Central memory CD4-positive, alpha-beta T cell (primary cell): ENCODE measurements at places on chromosomes 4 and X.

DNA sequence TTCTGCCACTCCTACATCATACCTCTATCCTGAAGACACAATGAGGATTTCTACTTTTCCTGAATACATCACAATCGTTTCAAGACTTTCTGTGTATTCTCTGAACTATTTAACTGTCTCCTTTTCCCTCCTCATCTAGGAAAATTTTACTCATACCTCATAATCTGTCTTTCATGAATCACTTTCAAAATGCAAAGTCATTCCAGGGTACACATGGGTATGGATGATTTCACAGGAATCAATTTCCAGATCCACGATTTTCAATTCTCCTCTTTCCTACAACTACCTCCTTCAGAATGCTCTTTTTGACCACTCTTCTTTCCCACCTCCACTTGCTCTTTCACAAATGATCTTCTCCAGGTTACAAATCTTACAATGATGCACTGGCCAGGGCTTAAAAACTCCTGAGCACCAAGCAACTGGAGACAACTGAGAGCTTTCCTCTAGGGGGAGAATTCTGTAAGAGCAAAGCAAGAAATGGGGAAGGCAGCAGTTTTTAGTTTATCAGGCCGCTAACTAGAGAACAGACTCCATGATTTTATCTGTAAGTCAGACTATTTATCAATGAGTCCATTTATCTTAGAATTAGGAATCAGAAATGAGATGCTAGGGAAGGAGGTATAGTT is 116.4 kb downstream of the PPP3CA start:
- no peak for DNase-seq

- no peak for DNase-seq
Observed at GRCh38 chr4:19104176-19104575, 1082.6 kb upstream of the LCORL start.

- no peak for DNase-seq
Observed at GRCh38 chr4:147780137-147780777, 48.4 kb downstream of the ARHGAP10 start.

DNA sequence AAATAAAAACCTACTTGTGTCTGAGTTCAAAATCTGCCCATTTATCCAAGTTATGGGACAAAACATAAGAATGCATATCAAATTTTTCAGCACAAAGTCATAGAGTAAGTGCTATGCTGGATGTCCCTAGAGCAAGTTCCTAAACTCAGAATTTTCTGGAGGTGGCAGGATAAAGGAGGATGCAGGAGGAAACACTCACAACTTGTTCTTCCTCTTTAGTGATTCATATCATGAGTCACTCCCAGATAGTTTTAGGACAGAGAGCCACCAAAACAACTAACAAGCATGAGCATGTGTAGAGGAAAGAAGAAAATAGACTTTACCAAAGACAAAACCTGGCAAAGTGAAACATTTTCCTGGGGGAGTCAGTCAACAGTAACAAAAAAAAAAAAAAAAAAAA is 302.7 kb downstream of the KCTD8 start:
- DNase-seq = no peak

- no peak for DNase-seq
Observed at GRCh38 chr4:6538575-6538974, 36.4 kb upstream of the MAN2B2 start.

DNA sequence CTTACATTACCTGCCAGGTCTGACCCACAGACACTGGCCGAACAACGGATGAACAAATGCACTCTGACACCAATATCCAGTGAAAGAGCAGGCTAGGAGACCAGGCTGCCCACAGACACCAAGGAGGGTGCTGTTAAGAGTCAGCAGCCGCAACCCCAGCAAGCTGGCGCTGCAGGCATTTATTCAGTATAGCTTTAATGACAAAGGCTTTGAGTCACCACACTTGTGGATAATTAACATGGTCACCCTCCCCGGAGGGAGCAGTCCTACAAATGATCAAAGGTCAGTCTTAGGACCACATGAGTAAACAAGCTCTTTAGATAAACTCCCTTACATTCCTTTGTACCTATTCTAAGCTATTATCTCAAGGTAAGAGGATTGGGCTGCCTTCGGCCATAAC is 368.5 kb upstream of the GRID2 start:
- no peak for DNase-seq

DNA sequence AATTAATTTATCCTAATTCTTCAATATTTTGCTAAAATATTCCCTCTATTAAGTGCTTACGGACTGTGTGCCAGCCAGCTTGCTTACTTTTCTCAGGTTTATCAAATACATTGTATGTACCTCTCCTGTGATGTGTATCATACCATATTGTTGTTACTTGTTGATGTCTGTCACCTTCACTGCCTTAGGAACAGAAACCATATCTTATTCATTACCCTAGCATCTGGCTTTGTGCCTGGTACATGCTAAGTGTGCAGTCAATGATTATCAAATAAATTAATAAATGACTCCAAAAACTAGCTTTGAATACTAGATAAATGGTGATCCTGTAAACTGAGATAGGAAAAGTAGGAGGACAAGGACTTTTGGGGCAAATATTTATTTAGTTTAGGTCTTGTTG is 6.9 kb downstream of the CLCN3 start:
- no peak for DNase-seq

- DNase-seq = no peak
Observed at GRCh38 chr4:42454755-42455420, 57.6 kb downstream of the SHISA3 start.

GRCh38 chr4:18007625-18008024 is 13.9 kb downstream of the LCORL start:
- no peak for DNase-seq

DNA sequence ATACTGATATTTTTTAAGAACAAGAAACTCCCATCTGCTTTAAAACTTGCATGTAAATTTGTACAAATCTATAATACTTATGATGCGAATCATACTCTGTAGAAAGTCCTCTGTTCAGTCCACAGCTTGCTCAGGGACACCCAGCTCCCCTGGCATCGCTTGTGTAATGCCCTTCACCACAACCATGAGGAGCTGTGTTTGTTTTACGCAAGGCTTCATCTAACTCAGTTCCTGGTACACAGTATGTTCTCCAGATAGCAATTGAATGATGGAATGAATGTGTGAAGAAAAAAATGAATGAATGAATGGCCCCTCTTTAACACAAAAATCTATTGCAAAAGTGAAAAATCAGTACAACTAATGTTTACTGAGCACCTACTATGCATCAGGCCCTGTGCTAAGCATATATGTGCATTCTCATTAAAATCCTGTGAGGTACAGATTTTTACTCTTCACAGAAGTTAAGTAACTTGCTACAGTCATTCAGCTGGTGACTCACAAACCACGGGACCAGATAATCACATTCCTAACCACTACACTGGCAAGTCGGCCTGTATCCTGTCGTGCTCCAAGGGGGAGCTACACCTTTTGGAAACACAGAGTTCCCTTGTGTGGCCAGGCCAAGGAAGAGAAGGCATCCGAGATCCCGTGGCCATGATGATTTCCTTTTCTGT is 58.7 kb upstream of the KDR start:
- no peak for DNase-seq

GRCh38 chr4:17068891-17069290 is 170.4 kb upstream of the LDB2 start:
- DNase-seq = no peak

DNA sequence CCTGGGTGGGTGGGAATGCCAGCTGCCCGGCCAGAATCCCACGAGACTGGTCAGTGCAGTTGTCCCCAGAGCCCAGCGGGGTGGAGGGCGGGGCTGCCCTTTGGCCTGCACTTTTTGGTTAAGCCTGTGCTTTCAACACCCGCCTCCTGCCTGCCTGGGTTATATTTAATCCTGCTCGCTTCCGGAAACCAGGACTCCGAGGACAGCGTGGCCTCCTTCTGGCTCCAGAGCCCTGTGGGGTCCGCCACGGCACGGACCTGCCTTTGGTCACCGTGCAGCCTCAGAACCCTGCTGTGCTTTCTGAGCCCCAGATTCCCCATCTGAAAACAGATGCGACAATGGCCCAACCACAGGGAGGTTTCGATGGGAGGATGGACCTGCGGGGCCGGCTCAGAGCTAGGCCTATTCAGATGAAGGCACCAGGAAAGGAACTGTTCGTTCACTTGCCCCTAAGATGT is 29.4 kb upstream of the KIAA0232 start:
- no peak for DNase-seq

GRCh38 chr4:37873386-37873785 is 17.5 kb upstream of the TBC1D1 start:
- DNase-seq = no peak

- DNase-seq = no peak
Observed at GRCh38 chr4:138981930-138982390, 33.6 kb upstream of the NOCT start.

DNA sequence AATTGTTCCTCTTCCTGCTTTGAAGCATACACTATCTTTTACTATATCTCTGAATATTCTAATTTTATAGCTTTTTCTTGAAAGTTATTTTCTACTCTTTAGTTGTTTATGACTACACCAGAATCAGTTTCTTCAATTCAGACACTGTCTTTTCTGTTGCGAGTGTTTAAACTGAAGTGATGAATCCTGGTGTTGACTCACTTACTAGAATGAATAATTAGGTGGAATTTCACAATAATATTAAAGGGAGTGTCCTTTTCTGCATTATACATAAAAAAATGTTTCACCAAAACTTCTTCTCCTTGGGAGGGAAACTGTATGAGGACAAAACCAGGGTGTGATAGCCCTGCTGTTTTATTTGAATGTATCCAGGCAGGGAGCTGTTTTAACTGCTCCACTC is 1383.1 kb downstream of the C4orf33 start:
- no peak for DNase-seq

GRCh38 chr4:113781439-113782040 is 20.0 kb upstream of the CAMK2D start:
- no peak for DNase-seq

- no peak for DNase-seq
Observed at GRCh38 chrX:103640401-103641155, 11.8 kb downstream of the TCEAL1 start.

GRCh38 chrX:12240491-12240890 is 102.2 kb downstream of the FRMPD4 start:
- DNase-seq = no peak

DNA sequence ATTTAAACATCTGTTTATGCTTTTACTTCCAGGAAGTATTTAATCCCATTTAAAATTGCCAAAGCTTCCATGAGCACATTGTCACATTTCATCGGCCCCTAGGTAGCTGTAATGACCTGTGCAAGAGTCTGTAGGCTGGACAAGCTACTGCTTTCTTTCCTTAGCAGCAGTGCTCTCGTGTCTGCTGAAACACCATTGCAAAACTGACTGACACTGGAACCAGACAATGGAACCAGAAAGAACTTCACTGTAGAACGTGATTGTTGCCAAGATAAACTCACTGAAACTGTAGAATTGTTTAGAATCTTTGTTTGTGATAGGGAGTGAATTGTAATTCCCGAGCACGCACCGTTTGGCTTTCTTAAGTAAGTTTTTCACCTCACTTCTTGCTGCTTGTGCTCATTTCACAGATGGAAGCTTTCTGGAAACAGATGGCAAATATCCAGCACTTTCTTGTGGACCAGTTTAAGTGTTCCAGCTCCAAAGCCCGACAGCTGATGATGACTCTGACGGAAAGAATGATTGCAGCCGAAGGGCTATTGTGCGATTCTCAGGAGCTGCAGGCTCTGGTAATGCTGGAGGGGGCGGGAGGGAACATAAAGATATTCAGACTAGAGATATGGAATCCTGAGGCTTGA is 36.9 kb downstream of the EVC start:
- no peak for DNase-seq

DNA sequence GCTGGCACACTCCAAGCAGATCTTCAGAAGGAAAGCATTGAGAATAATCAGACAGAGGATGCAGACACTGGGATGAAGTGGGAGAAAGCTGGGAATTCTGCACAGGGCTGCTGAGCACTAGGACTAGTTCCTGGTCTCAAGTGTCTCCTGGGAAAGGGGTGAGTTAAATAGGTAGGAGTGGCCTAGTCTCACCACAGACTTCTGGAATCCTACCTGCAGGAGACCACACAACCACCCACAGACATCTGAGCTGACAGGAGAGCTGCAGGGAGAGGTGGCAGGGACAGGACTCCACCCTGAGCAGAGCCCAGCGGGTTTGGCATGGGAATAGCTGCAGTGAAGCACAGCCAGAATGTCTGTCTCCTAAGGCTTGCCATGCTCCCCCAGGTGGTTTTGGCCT is 95.1 kb upstream of the GALNTL6 start:
- DNase-seq = no peak

- no peak for DNase-seq
Observed at GRCh38 chrX:40885989-40886388, 150.6 kb upstream of the MED14 start.

DNA sequence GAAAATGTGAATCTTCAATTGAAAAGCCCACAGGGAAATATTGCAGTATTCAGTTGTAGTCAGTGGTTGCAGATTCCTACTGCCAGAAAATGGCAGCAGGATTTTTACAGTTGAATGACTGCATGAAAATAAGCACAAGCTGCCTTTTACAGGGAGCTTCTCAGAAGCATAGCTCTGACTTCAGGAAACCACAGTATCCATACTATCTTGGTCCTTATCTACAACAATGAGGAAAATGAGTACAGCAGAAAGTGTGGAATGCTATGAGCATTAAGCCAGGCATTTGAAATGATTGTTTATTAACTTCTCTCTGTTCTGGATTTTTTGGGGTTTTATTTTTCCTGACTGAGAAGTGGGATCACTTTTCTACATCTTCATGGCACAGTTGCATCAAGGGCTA is 34.6 kb upstream of the PRRG1 start:
- no peak for DNase-seq

GRCh38 chrX:63402106-63402505 is 51.0 kb upstream of the SPIN4 start:
- DNase-seq = no peak

DNA sequence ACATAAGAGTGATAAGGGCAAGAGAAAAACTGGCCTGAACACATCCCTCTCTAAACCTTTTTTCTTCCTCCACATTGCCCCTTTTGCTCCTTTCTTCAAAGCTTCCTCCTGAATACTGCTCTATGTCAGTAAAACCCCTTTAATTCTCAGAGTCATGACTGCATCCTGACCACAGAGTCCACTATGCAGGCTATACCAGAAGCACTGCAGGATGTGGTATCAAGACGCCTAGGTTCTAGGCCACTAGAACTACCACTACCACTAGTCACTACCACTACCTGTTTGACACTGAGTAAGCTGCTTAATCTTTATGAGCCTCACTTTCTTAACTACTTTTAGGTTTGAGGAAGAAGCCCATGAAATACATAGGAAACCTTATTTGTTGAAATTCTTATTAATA is 38.7 kb downstream of the ARHGEF9 start:
- peak; percentile 32 for DNase-seq

GRCh38 chrX:130084631-130085237 is 25.6 kb downstream of the ELF4 start:
- DNase-seq = no peak

DNA sequence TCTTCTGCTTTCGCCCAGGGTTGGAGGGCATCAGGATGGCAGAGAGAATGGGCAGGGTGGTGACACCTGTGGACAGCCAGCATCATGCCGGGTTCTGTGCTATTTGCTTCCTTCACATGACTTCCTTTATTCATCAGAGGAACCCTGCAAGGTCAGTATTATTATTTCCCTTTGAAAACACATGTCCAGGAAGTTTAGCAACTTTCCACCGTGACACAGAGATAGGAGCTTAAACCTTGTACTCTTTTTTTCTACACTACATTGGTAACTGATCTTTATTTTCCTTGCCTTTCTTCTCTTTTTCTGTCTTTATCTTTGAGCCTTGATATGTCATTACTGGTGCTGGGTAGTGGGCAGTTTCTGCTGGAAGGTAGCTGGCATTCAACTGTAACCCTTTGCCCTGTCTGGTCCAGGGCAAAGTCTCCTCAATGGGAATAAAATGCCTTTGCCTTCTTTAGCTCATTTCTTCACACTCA is 5.0 kb upstream of the MGST2 start:
- DNase-seq = no peak
